Activated CD4-positive, alpha-beta T cell treated with anti-CD3 and anti-CD28 coated beads for 36 hours (primary cell): ENCODE measurements at places on chromosomes 5 and 9. TPM values are rescaled to one million over a fixed set of nuclear protein-coding genes. Genes with fewer than 3 reads are reported as not detected.

- DNase-seq = no peak
Observed at GRCh38 chr5:179245031-179245430, 100.2 kb downstream of the ADAMTS2 start.

DNA sequence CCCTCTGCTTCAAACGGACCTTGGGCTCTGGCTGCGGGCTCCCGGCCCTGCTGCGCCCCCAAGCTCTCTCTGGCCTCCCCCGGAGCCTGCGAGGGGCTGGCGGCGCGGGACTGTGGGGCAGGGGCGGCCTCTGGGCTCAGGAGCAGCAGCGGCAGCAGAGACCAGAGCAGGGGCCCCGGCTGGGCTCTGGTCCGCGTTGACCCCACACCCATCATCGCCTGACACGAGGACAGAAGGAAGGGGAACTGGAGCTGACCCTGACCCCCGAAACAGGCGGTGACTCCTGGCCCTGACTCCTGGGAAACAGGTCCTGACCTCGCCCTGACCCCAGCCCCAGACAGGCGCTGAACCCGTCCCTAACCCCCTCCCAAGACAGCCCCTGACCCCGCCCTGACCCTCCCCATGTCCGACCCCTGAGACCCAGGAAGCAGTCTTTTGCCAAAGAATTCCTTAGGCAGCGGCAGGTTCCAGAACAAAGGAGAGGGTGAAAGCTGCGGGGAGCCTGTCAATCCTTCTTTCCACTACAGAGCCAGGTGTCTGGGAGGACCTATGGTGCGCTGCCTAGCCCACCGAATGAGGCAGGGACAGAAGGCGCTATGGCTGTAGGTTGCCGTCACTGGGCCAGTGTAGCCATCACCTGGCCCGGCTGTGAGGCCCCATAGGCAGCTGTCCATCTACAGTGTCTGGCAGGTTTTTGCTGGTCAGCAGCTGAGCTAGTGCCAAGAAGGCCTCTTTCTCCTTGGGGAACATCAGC lies 74.7 kb upstream of the SPTLC1 start:
- no peak for DNase-seq

DNA sequence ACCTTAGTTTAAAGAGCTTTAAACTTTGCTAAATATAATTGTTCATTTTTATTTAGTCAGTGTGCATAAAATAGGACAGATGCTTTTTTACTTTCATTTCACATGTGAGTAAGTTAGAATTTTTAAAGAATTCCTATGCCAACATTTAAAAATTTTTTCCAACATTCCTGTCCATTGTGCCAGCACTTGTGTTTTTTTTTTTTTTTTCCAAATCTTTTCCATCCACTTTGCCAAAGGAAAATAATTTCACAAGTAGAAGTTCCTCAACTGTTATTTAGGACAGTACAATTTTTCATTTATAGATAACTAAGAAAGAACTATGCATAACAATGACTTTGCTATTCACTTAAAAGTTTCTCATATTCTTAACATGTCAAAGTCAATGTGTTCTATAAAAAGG lies 189.5 kb downstream of the ADAMTS6 start:
- DNase-seq = no peak

- no peak for DNase-seq
Observed at GRCh38 chr9:112193572-112194288, 18.6 kb upstream of the SUSD1 start.

GRCh38 chr9:109467936-109468335 lies 30.2 kb downstream of the PTPN3 start:
- no peak for DNase-seq

DNA sequence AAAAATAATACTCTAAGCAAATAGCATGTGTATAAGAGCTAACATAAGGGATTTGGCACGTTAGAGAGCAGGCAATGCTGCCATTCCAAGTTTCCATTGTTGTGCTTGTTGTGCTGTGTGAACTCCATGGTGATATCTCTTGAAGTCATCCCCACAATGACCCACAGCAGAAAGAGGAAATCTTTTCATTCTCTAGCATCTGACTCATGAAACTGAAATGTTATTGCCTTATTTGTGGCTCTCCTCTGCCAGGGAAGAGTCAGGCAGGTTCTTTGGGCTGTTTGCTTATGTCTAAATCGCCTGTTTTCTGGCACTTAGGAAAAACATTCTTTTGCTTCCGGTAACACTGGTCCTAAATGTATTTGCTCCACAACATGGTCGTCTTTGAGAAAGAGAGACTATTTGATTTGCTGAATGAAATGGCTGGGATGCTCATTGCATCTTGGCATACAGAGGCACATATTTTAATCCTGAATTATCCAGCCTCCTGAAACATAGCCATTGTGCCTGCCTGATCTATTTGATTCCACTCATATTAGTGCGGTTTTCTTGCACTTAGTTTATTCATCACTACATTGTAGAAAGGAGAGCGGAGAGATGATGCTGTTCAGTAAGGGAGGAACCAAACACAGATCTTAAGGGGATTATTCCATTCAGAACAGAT lies 188.8 kb downstream of the CSNK1G3 start:
- no peak for DNase-seq

DNA sequence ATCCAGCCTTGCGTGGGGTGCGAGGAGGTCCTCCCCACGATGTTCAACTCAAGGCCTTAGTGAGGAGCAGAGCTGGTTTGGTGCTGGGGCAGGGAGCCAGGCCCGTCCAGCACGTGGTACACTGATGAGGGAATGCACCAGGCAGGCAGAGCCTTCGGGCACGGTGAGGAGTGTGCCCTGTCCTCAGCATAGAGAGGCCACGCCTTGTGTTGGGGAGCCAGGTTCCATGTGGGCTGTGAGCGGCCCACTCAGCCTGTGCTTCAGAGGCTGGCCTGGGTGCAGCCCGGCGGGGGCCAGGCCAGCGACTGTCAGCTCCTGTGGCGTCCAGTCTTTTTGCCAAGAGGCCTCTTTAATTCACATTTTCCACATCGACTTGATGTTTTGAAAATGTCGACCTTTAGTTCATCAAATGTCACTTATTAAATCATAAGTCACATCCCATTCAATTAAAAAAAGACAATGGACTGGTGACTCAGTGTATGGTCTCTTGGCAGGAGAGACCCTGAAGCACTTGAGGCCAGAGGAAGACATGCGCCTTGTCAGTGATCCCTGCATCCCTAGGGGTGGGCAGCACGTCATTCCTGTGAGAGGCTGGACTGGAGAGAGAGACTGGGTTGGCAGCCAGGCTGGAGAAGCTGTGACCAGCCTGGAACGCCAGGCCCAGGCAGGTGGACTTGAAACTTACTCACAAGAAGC lies 21.7 kb downstream of the ERGIC1 start:
- no peak for DNase-seq

- DNase-seq = no peak
Observed at GRCh38 chr9:15253786-15254185, 53.2 kb downstream of the TTC39B start.

GRCh38 chr5:10543585-10544040 lies 20.3 kb upstream of the ANKRD33B start:
- no peak for DNase-seq

DNA sequence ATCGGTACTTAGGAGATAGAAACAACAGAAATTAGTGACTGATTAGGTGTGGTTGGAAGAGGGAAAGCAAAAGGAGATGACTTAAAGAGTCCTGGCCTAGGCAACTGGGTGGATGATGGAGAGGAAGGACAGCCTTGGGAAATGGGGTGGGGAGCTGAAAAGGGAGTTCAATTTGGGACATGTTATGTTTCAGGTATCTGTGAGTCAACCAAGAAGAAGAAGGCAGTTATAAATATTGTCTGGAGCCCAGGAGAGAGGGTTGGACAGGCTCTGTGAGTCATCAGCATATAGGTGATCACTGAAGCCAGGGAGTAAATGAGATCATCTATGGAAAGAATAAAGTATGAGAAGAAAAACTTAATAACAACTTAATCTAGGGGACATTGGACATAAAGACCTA lies 357.7 kb downstream of the NPR3 start:
- no peak for DNase-seq

- no peak for DNase-seq
Observed at GRCh38 chr9:237141-237857, 22.6 kb downstream of the DOCK8 start.

DNA sequence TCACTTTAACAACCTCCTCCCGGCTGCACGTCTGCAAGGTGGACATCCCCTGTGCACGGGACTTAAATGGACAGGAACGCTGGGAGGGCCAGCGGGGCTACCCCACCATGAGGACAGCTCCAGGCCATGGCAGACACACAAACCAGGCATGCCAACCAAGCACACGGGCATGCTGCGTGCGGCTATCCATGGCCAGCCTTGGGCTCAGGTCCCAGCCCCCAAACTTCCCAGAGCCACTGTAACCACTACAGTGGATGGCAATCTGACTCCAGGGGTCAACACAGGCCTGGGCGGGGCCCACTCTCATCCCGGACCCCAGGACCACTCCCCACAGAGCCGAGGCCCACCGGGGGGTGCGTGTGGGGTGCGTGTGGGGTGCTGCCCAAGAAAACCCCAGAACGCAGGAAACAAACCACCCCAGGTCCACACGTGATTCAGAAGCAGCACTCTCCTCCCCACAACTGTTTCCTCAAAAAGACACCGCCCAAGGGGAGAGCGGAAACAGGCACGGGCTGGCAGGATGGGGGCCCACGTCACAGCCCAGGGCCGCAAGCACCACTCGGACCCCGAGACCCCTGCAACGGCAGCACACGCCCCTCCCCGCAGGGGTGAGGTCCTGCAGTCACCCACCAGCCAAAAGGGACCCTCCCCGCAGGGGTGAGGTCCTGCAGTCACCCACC lies 7.4 kb downstream of the SLC12A7 start:
- peak; percentile 59 for DNase-seq

DNA sequence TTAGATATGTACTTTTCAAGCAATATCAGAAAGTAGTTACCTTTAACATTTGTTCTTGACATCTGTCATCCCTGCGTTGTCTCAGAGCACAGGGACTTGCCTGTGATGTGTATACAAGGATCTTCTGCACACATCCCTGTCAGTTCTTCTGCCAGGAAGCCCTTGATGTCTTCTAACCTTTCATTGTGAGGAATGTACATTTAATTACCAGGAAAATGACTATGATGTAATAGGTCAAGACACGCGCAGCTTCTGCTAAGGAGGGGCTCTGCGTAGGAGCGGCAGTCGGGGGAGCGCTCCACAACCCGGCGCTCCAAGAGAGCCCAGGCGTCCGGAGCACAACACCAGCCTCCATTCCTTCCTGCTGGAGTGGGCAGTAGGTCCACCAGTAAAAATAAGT lies 119.7 kb downstream of the IRX2 start:
- no peak for DNase-seq

DNA sequence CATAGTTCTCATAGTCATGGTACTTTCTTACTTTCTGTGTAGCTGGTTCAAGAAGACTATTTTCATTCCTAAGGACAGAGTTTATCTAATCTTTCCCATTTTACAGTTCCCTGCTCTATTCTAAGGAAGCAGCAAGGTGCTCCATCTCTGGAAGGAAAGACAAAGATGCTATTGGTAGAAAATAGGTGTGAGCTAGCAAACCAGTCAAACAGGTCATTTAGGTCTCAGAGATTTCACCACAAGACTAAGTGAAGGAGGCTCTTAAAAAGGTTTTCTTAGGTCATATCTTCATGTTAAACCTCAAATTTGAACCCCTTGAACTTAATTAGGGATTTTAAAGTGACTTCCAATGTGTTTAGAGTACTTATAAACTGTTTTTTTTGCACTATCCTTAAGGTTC lies 62.6 kb downstream of the ADAMTSL1 start:
- no peak for DNase-seq

DNA sequence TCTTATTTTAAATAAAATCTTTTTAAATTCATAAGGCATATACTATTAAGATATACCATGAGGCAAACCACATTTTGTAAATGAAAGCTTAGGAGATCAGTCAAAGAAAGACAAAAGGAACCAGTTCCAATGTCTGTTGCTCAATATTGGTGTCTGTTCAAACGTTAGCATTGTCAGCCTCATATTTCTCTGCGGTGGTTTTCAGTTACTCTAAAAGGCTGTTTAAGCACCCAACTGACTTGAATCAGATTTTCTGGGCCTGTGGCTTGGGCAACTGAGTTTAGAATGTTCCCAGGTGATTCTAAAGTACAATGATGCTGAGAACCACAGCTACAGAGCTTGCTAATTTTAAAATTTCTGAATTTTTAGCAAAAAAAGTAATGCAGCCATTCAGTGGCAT lies 166.3 kb upstream of the KIF2A start:
- no peak for DNase-seq

DNA sequence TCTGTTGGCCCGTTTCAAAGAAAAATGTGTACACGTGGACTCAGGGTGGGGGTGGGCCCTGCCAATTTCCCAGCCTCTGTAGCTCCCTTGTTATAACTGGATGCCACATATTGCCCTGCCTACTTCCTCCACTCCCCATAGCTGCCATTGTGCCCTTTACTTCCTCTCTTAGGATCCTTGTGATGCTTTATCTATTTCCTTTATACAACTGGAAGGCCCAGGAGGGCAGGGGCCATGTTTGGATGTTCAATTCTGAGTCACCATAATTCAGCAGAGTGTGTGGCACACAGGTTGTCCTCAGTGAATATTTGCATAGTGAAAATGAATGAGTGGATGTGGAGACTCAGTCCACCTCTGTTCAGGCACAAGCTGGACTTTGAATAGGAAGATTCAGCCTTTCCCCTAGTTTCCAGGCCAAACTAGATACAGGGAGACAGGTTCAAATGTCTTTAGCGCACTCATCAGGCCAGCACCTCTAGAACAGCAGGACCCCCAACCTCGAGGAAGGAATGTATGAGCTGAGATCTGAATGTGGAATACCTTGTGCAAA lies 10.6 kb upstream of the FEM1C start:
- no peak for DNase-seq

- DNase-seq = no peak
Observed at GRCh38 chr5:94217216-94217615, 401.2 kb downstream of the KIAA0825 start.

DNA sequence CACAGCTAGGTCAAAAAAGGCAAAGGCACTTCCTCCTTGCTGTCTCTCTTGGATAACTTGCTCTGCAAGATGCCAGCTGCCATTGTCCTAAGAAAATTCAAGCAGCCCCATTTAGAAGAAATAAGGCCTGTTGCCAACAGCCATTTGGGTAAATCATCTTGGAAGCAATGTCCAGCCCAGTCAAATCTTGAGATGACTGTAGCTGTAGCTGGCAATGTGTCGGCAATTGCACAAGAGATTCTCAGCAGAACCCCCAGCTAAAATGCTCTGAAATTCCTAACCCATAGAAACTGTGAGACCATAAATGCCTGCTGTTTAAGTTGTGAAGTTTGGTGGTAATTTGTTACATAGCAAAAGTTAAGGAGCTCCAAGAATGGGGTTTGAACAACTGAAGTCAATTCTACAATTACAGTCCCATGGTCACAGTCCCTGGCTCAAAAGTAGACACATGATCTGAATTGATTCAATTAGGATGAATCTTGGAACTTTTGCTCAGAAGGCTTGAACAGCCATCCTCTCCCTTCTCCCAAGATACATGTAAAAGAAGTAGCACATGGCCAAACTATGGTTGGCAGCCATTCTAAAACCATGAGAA lies 151.1 kb downstream of the MPDZ start:
- DNase-seq = no peak

Gene PCDHGB2
- 0.18 TPM for total RNA-seq

Gene FOXB2
- not detected for total RNA-seq

Gene ZFP2
- 0.37 TPM for total RNA-seq

Gene CNTFR
- not detected for total RNA-seq

Gene WDR70
- 33.6 TPM for total RNA-seq

Gene CAVIN4
- 0.18 TPM for total RNA-seq
